RPMI8226 (cell line): ENCODE measurements at places on chromosomes 11 and 22.

DNA sequence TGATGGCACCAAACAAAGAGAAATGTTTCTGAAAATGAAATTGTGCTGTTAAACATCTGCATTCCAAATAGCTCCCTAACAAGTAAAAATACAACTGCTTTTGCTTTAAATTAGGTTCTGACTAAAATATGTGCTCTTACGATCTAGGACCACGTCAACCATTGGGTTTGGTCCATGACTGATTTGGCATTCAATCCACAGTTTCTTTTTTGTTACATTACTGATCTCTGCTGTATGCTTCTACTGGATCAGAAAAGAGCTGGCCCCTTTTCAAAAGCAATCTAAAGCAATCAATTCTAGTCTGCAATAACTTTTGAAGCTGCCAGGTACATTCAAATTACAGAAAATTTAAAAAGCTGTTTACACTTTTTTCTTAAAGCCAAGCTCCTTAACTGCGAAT lies 1047.1 kb upstream of the CCDC90B start:
- DNase-seq = no peak

DNA sequence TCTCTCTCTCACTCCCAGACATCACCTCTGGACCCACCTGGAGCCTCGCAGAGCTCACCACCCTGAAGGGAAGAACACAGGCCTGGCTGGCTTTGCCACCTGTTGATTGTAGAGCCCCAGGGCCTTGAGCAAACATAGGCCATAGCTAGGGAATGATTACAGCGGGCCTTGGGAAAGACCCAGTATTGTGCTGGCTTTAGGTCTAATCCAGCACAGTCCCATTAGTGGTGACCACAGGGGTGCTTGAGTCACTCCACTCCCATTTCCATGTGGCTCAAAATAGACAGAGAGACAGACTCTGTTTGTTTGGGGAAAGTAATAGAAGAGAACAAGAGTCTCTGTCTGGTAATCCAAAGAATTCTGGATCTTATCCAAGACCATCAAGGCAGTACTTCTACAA lies 42.7 kb upstream of the FAM181B start:
- DNase-seq = no peak

DNA sequence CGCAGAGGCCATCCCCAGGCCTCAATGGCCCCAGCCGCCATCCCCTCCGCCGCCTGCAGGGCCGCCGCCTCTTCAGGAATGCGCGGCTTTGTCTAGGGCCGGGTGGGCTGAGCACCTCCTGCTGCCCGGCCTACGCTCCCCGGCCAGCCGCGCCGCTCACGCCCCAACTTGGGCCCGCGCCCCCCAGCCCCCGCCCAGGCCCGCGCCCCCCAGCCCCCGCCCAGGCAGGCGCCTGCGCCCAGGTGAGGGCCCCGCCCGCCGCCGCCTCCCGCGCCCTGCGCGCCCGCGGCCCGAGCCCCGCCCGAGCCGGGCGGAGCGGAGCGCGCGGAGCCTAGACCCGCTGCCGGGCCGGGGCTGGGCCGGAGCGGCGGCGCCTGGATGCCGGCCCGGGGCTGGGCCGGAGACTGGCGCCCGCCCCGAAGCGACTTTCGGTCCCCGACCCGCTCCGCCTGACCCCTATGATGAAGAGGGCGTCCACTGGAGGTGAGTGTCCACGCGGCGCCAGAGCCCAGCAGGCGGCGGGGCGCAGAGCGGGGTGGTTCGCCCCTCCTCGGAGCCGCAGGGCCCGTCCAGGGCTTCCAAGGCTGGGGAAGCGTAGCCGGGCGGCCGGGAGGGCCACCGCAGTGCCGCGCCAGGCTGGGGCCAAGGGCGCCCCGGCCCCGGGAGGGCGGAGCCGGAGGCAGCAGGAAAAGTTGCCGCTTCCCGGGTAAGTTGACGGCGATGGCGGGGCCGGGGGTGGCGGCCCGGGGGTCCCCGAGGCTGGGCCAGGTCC lies 34.3 kb upstream of the PRODH start:
- DNase-seq = no peak

DNA sequence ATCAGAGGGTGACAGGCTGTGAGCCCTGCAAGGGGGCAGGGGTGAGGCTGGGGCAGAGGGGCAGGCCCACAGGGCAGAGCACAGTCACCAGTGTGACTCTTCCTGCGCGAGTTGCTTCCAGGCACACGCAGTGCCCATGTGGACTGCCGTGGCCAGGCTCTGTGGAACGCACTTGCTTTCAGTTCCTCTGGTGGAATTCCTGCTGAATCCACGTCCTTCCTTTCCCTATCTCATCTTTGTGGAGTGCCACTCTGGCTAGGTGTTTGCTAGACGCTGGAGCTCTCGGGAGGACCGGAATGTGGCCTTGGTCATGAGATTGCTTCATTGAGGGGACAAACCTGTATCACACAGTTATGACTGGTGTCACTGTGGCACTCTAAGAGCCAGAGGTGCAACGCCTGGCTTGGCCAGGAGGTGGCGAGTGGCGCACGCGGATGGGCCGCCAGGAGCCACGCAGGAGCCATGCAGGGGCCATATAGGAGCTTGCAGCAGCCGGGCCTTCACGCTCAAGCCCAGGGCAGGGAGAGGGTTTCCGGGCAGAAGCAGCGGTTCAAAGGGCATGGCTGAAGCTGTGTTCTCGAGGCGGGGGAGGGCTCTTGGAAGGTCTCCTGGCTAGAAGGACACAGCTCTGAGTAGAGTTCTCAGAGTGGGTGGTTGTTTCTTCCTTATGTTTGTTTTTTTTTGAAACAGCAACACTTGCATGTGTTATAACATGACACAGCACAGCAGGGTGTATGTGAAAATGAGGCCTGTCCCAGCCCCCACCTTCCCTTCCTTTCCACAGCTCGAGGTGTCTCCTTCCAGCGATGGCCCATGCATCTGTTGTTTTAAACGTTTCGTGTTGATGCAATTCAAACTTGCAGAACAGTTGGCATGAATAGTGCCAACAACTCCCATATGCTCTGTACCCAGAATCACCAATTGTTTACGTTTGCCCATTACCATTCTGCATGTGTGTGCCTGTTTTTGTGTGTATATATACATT lies 36.2 kb downstream of the TBC1D22A start:
- DNase-seq = peak; percentile 75

DNA sequence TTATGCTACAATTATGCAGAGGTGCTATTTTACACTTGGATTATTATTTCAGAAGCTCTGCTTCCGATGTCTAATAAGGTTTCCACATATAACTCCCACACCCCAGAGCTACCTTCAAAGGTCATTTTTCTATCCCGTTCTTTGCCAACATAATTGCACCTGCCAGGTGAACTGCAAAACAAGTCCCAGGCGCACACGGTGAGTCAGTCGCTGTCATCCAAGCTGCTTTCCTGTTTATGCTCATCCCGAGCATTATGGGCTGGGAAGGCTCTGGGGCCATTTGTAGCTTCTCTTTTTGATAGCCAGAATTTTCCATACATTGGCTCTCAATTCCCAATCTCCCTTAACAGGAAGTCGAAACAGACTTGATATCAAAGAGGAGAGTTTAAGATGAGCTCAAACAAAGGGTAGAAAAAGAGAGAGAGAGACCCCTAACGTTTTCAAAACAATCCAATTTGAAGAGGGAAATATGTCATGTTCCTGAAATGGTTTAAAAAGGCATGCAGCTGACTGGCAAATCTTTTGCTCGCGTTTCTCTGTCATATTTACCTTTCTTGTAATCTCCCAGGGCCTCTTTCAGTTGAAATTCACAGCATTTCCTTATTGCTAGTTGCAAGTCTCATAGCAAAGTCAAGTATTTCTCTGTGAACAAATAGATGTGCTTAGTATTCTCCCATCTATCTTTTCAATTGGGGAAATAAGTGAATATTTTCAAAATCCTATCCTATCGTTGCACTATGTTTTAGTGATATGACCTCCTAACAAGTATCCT lies 815.9 kb downstream of the KCNA4 start:
- no peak for DNase-seq

DNA sequence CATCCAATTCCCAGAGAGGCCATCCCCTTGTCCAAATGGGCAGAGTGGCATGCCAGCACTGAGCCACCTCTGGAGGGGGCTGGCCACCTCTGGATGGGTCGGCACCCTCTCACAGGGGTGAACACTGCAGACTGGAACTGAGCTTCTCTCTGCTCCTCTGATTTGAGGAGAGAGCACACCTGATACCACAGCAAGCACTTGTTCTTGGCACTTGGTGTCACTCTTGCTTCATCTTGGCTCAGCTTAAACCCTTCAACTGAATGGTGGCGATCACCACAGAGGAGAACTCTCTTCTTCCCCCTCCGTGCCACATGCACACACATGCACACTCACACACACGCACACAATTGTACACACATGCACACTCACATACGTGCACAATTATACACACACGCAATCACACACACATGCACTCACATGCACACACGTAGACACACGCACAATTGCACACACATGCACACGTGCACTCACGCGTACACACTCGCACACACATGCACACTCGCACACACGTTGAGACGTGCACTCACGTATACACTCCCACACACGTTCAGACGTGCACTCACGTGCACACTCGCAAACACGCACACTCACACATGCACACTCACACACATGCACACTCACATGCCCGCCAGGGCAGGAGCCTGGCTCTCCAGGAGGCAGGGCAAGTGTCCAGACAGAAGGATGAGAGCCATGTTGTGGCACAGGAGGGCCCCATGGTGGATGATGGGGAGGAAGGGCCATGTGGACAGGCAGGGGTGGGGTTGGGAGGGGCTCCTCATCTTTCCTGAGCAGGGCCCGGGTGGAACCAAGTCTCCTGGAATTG lies 23.4 kb downstream of the OVOL1 start:
- DNase-seq = peak; percentile 62

DNA sequence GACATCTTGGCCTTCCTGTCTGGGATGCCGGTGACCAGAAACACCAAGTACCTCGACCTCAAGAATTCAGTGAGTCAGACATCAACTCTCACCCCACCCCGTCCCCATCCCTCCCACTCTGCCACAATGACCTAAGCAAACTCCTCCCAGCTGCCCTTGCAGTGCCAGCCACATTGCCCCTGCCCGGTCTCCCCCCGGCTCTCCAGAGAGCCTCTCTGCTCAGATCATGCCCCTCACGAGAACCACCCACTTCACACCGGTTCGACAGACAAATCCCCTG lies 23.6 kb upstream of the MYRF start:
- peak; percentile 43 for DNase-seq

- no peak for DNase-seq
Measured at GRCh38 chr11:120326845-120327281, 1.8 kb downstream of the TLCD5 start.

DNA sequence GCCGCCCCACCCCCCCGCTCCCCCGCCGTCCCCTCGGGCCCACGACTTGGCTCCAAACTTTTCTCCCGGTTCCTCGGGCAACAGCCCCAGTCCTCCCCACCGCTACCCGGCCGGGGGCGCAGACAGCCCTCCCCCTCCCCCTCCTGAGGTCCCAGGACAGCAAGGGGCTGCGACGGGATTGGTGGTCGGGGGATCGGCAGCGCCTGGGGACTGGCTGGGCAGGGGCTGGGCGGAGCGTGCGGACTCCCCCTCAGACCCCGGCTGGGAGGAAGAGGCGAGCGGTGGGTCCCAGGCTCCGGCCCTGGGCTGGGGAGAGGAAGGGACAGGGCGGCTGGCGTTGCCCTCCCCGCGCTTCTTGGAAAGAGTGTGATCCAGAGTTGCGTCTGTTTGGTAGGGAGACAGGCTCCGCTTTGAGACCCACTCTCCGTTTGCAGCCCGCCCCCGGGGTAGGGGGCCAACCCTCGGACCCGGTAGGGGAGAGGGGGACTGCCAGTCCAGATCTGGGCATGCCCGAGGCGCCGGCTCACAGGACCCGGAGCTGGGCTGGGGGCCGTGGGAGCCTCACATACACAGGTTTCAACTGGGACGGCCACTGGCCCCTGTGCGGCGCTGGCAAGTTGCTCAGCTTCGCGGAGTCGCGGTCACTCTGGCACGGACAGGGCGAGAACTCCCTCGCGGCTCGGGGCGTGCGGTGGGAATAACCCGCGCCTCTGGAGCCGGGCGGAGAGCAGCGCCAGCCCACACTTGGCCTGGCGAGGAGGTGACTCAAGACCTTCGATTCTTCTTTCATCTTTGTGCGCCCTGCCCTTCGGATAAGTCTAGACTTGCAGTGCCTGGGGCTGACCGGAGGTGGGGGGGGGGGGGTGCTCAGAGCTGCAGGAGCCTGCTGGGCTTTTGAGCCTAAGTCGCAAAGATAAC lies 999 bp downstream of the TSKU start:
- peak; percentile 43 for DNase-seq
